ENCODE measurements at places on chromosomes 3 and 15. TPM values are rescaled to one million over a fixed set of nuclear protein-coding genes. Genes with fewer than 3 reads are reported as not detected.
A peak's percentile ranks its signal among the peaks of the same experiment; 100 is the strongest.

HES1 gene
- 22.5 TPM for total RNA-seq

ITIH1 gene
- total RNA-seq = not detected

SLC22A14 gene
- total RNA-seq = not detected

ARRDC4 gene
- total RNA-seq = 6.9 TPM

UROC1 gene
- not detected for total RNA-seq

DNA sequence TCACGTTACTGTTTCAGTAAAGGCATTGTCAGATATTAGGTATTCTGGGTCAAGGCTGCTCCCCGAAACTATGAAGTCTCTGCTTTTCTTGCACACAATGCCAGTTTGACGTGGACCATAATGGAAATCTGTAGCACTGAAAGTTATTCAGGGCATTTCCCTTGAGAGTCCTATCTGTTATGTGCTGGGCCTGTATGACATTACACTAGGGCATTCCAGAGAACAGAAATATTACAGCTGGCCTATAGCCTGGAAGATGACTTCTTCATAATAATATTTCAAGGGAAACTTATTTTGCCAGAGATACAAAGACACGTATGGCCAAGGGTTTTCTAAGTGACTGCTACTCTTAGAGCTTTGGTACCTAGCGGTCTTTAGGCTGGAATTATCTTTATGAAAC, 613.6 kb upstream of the CBLB start:
- DNase-seq = no peak

DNA sequence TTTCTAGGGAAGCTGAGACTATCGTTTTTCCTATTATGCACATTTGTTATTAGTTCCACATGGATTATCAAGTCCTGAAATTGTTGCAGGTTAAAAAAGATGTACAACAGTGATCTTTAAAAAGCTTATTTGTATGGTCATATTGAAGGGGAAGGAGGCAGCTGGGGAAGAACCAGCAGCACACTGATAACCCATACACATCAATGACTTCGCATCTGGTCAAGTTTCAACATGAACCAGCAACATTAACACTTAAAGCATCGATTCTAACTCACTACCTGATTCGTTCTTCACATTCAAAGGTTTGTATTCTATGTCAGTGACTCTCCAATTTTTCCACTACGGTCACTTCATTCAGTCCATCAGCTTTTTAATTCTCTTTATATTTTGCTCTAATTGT, 56.4 kb downstream of the NCEH1 start:
- DNase-seq = no peak

DNA sequence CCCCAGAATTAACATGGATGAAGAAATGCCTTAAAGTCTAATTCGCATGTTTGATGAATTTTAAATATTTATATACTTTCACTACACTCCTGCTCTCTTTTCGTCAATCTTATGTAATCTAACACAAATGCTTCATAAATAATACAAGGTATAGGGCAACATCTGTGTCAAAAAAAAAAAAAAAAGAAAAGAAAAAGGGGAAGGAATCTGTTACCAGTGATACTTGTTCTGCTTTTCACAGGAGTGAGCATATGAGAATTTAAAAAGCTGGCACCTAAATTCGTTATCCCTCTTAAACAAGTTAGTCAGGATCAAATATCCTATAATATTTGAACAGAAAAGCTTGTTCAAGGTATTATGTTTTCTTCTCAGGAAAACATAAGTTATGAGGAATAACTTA, 243.8 kb downstream of the KCNH8 start:
- DNase-seq = no peak

- DNase-seq = peak; percentile 77
Observed at GRCh38 chr3:98778852-98779413, 15.8 kb downstream of the ST3GAL6 start.

DNA sequence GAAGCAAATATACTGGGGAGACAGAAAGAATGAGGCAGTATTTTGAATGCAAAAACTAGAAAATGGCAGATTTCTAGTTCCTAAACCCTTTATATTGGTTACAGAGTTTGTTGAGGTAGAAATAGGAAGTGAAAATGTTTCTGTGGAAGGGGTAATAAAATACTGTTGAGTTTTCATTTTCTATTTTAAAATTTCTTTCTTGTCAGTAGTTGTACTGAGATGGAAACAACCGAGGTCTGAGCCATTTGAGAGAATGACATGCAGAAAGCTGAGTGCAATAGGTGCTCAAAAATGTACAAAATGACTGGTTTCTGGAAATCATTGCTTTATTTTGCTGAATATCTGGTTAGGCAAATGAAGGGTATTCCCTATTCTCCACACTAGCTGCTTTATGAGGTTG, 361.4 kb downstream of the CHL1 start:
- DNase-seq = no peak

- DNase-seq = peak; percentile 67
Observed at GRCh38 chr3:45055411-45056143, 29.5 kb downstream of the CLEC3B start.
